DMS153 (cell line): ENCODE measurements at places on chromosomes 7 and 10.
A peak's percentile ranks its signal among the peaks of the same experiment; 100 is the strongest.

DNA sequence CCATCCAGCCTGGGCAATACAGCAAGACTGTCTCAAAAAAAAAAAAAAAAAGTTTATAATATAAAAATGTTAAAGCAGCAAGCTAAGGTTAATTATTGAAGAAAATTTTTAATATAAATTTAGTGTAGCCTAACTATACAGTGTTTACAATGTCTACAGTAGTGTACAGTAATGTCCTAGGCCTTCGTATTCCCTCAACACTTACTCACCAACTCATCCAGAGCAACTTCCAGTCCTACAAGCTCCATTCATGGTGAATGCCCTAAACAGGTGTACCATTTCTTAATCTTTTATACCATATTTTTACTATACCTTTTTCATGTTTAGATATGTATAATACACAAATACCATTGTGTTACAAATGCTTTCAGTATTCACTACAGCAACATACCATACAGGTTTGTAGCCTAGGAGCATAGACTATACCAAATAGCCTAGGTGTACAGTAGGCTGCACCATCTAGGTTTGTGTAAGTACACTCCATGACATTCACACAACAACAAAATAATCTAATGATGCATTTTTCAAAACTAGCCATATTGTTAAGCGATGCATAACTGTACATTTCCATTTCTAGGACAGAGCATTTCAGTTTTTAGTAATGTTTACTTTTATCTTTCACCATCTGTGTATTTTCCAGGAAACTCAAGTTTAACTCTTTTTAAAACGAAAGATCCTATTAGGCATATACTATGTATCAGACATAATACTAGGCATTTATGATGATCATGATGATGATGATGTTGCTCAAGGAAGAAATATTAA, 43.3 kb downstream of the CNOT4 start:
- no peak for DNase-seq

DNA sequence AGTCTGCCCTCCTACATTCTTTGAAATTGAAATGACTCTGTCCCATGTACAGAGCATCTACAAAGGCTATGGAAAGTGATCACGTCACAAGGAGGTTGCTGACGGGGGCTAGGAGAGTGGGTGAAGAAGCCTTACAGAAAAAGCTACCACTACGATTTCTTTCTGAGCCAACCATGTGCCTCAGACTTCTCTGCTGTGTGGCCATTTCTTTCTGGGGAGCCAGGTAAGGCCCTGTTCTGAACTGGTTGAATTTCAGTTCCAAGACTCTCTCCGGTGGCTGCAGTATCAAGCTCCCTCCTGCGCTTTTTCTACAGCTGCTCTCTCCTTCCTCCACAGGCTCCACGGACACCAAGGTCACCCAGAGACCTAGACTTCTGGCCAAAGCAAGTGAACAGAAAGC, 112.5 kb upstream of the PRSS1 start:
- DNase-seq = no peak

GRCh38 chr10:80460399-80461207, 6.5 kb downstream of the TSPAN14 start:
- peak; percentile 93 for DNase-seq

DNA sequence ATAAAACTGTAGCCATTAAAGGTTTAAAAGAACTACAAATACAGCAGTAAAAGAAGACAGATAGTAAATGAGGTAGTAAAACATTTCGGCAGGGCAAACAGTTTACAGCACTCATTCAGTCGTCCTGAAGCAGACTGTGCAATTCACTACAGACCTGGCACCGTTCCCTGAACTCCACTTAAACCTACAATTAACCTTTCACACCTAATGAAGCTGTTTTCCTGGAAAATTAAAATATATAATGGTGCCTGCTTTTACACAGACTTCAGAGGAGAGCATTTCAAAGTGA, 335.3 kb downstream of the GFRA1 start:
- DNase-seq = peak; percentile 2

DNA sequence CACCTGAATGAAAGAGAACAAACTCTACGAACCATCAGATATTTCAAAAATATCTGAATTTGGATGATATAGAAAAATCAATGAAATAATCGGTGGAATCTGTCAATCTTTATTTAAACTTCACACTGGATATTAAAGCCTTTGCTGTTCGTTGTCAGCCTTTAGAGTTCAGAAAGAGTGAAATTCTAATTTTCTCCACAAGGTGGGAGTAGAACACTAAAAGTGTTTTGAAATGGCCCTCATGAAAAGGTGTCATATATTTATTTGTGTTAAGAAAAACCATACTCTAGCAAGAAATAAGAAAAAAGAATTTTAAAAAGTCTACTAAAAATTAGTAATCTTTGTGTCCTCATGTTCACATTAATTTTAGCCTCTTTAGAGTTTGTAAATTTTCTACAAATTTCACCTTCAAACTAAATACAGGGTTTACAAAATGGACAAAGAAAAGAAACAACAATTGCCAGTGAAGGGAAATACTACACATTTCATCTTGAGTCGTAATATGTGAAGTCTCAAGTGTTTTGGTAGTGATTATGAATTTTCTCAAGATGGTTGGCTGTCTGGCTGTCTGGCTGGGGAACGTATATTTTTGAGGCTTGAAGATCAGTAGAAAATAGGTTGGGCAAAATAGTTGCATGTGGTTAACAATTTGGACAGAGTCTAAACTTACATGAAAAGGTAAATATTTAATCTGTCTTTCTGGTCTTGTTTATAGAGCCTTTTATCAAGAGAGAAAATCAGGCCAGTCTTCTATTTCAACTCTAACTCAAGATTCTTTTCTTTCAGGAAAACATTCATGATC, 43.7 kb downstream of the DNAJB9 start:
- peak; percentile 61 for DNase-seq

GRCh38 chr10:130960531-130960930, 351.0 kb downstream of the TCERG1L start:
- no peak for DNase-seq

- no peak for DNase-seq
Measured at GRCh38 chr10:95758351-95759025, 2.5 kb downstream of the ENTPD1 start.

DNA sequence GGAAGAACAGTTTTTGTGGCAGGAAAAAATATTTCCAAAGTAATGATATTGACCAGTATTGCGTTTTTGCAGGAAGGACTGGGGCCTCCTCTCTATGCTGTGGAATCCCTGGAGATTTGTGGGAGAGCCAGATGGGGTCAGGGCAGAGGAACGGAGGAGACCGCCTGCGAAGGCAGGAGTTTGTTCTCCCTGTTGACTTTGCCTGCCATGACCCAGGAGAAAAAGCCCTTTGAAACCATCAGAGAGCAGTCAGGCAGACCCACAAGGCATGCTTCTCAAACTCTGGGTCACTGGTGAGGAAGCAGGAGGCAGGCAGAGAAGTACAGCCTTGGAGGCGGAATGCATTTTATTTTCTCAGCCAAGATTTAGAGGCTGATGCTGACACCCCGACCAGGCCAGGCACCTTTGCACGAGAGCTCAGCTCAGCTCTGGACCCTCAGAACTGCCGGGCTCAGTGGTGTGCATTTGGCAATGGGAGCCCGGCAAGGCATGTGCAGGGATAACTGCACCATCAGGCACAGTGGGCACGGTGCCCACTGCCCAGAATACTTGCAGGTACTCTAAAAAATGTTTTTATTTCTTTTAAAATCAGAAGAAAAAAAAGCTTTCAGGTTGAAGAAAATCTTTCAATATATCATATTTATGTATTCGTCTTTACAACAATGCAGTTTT, 410.4 kb downstream of the RPS24 start:
- DNase-seq = no peak

DNA sequence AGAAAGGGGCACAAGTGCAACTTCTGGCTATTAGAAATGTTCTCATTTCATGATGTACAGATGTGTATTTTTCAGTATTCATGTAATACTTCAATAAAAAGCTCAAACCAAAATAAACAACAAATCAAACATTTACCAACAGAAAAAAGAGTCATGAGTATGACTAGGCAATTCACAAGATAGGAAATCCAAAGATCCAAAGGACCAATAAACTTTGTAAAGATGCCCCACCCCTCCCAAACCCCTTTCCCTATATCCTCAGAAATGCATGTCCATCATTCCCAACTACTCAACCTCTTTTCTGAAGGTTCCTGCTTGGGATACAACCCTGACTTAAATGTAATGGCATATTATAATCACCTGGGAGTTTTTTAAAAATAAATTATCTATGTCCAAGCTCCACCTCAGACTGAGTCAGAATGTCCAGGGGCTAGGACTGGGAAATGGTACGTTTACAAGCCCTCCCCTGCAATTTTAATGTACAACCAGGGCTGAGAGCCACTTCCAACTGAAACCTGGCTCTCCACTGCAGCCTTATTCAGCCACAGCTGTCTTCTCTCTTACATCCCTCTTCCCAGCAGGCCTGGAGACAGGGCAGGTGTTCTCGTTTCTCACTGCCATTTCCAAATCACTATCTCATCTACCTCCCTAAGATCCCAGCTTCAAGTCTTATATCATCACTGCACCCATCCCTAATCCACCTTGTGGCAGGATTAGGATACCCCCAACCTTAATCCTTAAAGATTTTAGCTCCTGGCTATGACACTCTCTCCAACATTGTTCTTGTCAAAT, 36.5 kb downstream of the COA1 start:
- DNase-seq = no peak

- DNase-seq = peak; percentile 81
Measured at GRCh38 chr7:14754631-14755030, 147.9 kb downstream of the DGKB start.
